ENCODE measurements at places on chromosomes 1 and 21.

- DNase-seq: peak; percentile 80
Observed at GRCh38 chr21:46392921-46393320, 65.8 kb upstream of the DIP2A start.

- no peak for DNase-seq
Observed at GRCh38 chr1:117610036-117610435, 4.2 kb downstream of the TENT5C start.

GRCh38 chr1:116234429-116234828 lies 123.2 kb downstream of the MAB21L3 start:
- no peak for DNase-seq

DNA sequence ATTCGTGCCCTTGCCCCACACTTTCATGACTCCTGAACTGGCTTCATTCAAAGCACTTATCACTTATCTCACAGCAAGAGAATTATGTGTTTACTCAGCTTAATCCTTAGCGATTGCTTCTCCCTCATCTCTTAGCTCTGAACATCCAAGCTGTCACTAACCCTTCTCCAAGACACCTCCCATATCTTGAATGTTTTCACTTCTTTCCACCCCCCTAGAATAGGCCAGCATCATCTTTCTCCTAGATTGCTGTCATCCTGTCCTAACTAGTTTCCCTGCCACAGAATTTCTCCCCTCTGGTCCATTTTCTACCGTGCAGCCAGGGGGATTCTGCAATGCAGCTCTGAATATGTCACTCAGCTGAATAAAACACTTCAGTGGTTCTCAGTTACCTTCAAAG lies 68.6 kb upstream of the SPATA6 start:
- no peak for DNase-seq

GRCh38 chr1:231264642-231265041 lies 23.6 kb downstream of the GNPAT start:
- DNase-seq: no peak

GRCh38 chr1:90969241-90969640 lies 52.6 kb downstream of the ZNF644 start:
- no peak for DNase-seq

DNA sequence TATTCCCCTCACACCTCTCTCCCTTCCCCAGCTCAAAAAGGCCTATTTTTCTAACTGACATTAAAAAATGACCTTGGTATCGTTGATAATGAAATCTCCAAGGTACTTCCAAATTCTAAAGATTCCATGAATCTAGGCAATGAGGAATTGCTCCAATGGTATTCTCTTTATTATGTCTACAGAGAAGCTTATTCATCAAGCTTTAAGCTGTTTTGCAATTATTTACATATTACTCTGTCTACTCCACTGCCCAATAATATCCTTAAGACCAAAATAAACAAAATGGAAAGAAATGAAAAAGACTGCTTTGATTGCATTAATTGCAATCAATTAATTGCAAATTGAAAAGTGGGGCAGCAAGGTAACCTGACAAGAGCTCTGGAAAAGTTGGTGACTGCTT lies 7.9 kb downstream of the PLPP3 start:
- no peak for DNase-seq

GRCh38 chr1:18320051-18320450 lies 160.7 kb upstream of the KLHDC7A start:
- no peak for DNase-seq

DNA sequence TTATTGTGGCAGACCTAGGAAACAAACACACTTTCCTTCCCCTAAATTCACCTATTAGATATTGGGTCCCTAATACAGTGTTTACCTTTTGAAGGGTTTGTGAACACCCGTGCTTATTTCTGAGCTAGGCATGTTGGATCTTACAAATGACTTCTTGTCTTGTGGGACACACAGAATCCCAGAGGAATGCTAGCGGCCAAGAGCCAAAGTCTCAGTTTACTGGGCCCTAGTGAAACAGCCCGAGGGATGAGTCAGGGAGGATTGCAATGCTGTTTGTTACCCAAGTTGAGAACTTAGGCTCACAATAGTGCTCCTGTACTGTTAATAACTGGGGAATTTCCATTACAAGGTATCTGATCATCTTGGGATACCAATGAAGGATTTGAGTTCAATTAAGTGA lies 100.1 kb upstream of the AKT3 start:
- peak; percentile 93 for DNase-seq

GRCh38 chr1:145926686-145927062 lies 610 bp downstream of the RBM8A start:
- DNase-seq: no peak

GRCh38 chr1:238753252-238753651 lies 633.1 kb upstream of the CHRM3 start:
- no peak for DNase-seq

DNA sequence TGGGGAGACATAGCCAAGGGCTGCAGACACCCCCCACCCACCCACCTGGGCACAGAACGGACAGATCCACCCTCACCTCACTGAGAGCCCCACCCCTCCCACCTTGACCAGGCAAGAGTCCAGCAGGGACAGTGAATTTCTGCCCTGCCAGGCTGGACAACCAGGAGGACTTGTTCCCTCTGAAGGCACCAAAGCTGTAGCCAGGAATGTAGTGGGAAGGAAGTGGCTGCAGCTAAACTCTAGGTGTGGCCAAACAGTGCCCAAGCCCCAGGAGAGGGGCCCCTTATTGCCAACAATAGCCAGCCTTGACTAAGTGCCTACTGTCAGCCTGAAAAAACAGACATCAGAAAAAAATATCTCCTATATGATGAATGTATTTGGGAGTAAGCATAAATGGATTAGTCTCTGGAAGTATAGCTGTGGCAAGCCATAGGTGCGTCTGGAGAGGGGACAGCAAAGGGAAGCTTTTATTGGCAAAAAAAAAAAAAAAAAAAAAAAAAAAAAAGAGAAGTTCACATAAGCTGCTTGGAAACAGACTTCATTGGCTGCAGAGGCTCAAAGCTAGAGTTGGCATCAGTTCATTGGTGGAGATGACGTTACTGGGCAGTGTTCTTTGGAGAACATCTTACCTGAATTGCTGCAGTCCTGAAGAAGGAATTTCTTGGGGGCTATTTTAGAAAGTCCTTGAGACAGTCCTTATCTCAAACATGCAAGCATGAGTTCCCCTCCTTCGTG lies 64.1 kb upstream of the TMEM51 start:
- peak; percentile 15 for DNase-seq

- DNase-seq: no peak
Observed at GRCh38 chr1:159338018-159338417, 35.9 kb downstream of the FCER1A start.

- DNase-seq: no peak
Observed at GRCh38 chr1:214650664-214651063, 47.7 kb downstream of the CENPF start.

DNA sequence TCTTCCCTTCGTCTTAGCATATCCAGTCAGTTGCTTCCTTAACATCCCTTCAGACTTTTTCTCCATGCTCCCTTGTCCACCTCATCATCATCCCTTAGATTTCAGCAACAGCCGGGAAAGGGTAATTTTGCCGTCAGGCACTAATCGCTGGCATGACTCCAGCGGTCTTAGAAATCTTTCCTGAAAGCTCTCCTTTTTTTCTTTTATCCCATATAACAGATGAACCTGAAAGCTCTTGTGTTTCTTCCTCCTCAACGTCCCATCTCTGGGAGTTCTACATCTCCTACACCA lies 10.4 kb upstream of the BOLA1 start:
- DNase-seq: peak; percentile 65

DNA sequence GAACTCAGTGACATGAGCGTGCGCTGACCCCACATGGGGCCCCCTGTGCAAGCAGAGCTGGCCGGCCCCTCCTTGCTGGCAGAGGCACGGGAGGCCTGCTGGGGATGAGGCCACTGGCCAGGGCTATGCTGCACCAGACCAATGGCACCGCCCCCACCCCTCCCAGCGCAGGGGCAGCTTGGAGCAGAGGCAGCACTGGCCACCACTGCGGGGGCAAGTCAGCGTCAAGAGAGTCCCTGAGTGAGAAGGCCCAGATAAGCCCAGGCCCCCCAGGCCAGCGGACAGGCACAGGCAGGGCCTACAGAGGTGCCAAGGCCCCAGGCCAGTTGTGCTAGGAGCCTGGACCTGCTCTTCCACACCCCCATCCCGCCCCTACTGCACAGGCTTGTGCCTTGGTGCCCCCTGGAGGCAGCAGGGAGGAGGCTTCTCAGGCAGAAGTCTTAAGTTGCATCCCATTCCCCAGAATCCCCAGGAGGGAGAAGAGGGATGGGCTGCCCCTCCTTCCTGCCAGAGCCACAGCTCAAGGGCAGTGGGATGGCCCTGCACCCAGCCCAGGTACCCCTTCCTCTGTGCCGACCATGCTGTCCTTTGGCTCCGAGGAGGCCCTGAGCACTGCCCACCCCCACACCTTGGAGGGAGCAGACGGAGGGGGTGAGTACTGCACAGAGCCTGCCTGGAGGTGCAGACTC lies 35.8 kb downstream of the EPHX1 start:
- DNase-seq: peak; percentile 80

DNA sequence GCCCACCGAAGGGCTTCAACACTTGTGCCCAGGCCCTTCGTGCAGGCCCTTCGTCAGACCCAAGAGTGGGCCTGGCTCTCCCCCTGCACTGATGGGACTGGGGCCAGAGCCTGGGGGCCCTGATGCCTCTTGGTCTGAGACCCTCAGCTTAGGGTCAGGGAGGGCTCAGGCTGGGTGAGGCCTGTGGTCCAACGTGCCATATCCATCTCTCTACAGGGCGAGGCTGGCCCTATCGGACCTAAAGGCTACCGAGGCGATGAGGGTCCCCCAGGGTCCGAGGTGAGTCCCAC lies 15.6 kb downstream of the COL6A1 start:
- DNase-seq: no peak

GRCh38 chr1:183110326-183110880 lies 75.7 kb upstream of the LAMC2 start:
- no peak for DNase-seq

GRCh38 chr1:154989195-154989860 lies 4.1 kb upstream of the LENEP start:
- DNase-seq: no peak

DNA sequence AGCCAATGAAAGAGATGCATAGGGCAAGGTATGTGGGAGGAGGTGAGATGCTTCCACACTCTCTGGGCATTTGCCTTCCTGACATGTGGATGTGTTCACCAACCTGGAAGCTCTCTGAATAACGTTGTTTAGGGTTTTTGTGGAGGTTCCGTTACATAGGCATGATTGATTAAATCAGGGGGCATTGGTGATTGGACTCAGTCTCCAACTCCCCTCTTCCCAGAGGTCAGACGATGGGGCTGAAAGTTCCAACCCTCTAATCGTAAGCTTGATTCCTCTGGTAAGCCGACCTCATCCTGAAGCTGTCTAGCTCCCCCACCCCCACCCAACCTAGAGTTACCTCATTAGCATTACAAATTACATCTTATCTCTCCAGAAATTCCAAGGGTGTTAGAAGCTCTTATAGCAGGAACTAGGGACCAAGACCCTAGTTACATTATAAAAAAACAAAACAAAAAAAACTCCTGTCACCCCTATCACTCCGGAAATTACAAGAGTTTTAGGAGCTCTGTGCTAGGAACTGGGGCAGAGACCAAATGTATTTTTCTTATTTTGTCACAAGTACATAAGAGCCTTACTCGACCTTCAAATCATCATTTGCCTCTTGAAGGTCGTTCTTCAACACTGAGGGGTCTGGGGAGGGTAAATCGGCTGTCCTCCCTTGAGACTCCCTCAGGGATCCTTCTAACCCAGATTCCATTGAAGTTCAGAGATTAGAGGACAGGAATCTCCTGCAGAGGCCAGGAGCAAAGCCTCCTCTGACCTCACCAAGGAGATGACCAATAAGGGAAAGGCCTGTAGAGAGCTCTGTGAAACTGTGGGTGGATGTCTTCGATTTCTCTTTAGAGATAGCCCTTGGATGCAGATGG lies 58.2 kb downstream of the DNTTIP2 start:
- DNase-seq: no peak

- DNase-seq: no peak
Observed at GRCh38 chr1:221865808-221866207, 123.9 kb upstream of the DUSP10 start.
